ENCODE measurements at places on chromosomes 1 and 21. TPM values are rescaled to one million over a fixed set of nuclear protein-coding genes. Genes with fewer than 3 reads are reported as not detected.

The PRAMEF33 gene
- not detected for total RNA-seq

The NPHS2 gene
- total RNA-seq: not detected

The SH2D5 gene
- 0.49 TPM for total RNA-seq

The NT5C1A gene
- 2.8 TPM for total RNA-seq

The HLX gene
- total RNA-seq: 6.2 TPM

The MARK1 gene
- 25.6 TPM for total RNA-seq

The EFNA4 gene
- total RNA-seq: 2.9 TPM

The RASSF5 gene
- 7.8 TPM for total RNA-seq

The ZNF683 gene
- total RNA-seq: not detected

The ZNF362 gene
- total RNA-seq: 21.8 TPM

The PCP4L1 gene
- 31.3 TPM for total RNA-seq

The OR2L5 gene
- 0.44 TPM for total RNA-seq

The ZSWIM5 gene
- 23.0 TPM for total RNA-seq

The AQP10 gene
- not detected for total RNA-seq

The AJAP1 gene
- total RNA-seq: 7.6 TPM

The L1TD1 gene
- 1.1 TPM for total RNA-seq

The RIMS3 gene
- 28.6 TPM for total RNA-seq

The MPL gene
- total RNA-seq: 0.93 TPM

The FCGR1A gene
- 3.4 TPM for total RNA-seq

The RPE65 gene
- total RNA-seq: 37.7 TPM

The LMOD1 gene
- 23.3 TPM for total RNA-seq

The CRTC2 gene
- total RNA-seq: 8.0 TPM

The PEX14 gene
- total RNA-seq: 17.2 TPM

The KCNK2 gene
- total RNA-seq: 3.5 TPM

The MXRA8 gene
- total RNA-seq: 127 TPM

The GPATCH3 gene
- total RNA-seq: 13.9 TPM

The AMY2A gene
- 0.44 TPM for total RNA-seq

The DAB1 gene
- total RNA-seq: 17.9 TPM

The CD101 gene
- 1.5 TPM for total RNA-seq

The ILF2 gene
- 175 TPM for total RNA-seq

The DMRTA2 gene
- 3.1 TPM for total RNA-seq

The AMY1B gene
- total RNA-seq: not detected

The STUM gene
- total RNA-seq: 2.9 TPM

The CHIT1 gene
- total RNA-seq: not detected

The LRRN2 gene
- 20.6 TPM for total RNA-seq

The TMEM183A gene
- total RNA-seq: 76.5 TPM

The SERPINC1 gene
- total RNA-seq: not detected

The HEYL gene
- total RNA-seq: 16.3 TPM

The C1orf94 gene
- 0.33 TPM for total RNA-seq

The C1orf210 gene
- 0.44 TPM for total RNA-seq

The UAP1 gene
- 55.7 TPM for total RNA-seq

The SPATA46 gene
- total RNA-seq: not detected

The SYDE2 gene
- total RNA-seq: 25.1 TPM

The DMAP1 gene
- 52.7 TPM for total RNA-seq

The PLPPR5 gene
- total RNA-seq: 7.3 TPM

The IL12RB2 gene
- 1.1 TPM for total RNA-seq

The DNAH14 gene
- total RNA-seq: 85.6 TPM

The SPATA45 gene
- not detected for total RNA-seq

The NFYC gene
- total RNA-seq: 58.9 TPM

The LIPI gene
- total RNA-seq: not detected

The E2F2 gene
- 4.2 TPM for total RNA-seq

The NEK2 gene
- total RNA-seq: 13.8 TPM

Data from camera-type eye (tissue), 1 donor.